H7 (cell line): ENCODE measurements at places on chromosomes 3 and 15. TPM values are rescaled to one million over a fixed set of nuclear protein-coding genes. Genes with fewer than 3 reads are reported as not detected.

DNA sequence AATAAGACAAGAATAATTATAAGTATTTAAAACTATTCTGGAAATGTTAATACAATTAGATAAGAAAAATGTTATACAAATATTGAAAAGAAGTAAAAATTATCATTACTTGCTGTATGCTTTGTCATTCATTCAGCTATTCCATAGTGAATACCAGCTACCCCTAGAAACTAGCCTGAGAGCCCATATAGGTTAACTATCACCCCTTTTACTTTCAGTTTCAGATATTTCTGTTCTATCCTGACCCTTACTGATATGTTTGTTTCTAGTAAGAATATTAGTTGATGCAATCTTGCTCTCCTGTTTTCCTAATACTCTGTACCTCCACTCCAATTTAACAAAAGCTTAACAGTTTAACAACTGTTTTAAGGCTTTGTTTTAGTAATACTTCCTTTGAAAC, 31.6 kb downstream of the FAM227B start:
- DNase-seq = no peak

DNA sequence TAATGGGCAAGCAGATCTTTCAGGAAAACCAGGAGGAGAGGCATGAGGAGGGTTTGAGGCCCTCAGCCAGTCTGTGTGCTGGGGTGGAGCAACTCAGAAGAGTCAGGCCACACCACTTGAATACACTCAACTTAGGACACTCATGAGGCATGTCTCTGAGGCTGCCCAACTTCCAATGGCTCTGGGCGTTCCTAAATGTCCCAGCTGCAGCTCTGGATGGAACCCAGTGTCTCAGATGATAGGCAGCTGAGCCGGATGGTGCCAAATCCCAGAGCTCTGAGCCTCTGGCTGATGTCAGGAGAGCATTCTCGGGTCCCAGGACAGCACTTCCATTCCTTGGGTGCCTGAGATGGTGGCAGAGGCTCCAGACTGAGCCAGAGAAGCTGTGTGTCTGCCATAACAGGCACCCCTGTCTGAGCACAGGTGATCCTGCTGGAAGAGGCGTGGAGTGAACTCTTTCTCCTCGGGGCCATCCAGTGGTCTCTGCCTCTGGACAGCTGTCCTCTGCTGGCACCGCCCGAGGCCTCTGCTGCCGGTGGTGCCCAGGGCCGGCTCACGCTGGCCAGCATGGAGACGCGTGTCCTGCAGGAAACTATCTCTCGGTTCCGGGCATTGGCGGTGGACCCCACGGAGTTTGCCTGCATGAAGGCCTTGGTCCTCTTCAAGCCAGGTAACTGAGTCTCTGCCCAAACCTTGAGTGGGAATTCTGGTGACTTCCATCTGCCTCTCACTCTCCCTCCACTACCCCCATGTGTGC, 2.8 kb downstream of the NR2E3 start:
- DNase-seq = peak; percentile 39

GRCh38 chr3:27802849-27803248, 80.7 kb upstream of the EOMES start:
- DNase-seq = no peak

DNA sequence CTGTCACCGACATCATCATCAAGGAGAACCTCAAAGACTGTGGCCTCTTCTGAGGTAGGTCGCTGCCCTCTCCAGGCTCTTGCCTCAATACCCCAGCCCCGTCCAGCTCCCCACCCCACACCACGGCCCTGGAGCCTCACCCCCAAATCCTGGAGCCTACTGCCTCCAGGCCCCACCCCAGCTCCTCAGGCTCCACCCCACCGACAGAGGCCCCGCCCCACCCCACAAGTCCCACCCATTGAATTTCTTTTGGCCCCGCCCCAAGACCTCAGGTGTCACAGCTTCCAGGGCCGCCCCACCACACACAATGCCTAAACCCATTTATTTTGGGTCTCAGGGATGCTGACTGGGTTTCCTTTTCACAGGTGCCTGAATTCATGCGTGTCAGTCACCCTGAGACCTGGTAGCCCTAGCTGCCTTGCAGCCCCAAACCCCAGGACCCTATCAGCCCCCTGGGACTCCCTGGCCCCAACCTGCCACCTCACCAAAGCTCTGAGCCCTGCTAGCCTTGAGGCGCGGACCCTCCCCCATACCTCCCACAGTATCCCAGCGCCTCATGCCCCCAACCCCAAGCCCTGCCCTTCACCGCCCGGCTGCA, 3.6 kb downstream of the GNAT1 start:
- DNase-seq = peak; percentile 96

DNA sequence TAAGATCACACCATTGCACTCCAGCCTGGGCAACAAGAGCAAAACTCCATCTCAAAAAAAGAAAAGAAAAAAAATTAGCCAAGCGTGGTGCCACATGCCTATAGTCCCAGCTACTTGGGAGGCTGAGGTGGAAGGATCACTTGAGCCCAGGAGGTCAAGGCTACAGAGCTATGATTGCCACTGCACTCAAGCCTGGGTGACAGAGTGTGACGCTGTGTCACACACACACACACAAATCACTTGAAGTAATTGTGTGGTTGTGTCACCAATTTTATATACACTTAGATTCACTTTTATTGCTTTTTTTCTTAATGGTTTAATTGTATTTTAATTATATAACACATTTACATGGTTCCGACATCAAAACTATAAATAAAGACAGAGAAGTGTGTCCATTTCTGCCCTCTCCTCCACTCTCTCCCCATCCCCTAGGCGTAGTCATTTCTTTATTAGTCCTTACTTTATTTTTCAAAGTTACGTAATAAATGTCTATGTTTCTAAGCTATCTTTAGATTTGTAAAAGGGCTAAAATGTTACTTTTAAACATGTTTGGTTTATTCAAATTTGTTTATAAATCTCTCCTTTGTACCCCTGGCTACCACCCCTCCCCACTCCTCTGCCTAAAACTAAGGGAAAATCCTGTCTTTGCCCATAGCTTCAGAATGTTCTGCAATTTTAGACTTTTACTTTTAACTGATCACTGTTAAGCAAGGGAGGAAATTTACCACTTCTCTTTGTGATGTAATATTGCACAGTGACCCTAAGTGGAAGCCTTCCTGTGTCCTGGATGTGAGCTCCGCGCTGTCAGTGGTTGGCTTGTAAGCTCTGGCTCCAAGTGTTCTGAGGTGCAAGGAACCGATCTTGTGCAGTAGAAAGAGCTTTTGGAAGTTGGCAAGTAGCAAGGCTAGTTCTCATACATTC, 10.8 kb upstream of the VILL start:
- DNase-seq = no peak

DNA sequence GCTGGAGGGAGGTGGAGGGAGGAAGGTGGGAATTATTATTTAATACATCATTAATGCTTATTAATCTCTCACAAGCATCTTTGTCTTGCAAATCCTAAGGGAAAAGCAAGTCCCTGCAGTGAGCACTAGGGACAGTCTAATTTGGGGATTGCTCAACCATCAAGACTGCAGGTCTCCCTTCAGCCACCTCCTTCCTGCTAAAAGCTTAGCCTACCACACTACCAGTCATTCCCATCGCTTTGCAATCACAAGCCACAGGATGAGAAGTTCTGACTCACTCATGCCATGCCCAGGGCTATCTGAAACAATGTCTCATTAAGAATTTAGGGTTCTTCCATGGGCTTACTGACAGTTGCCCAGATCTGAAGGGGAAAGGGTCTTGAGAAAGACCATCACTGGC, 51.0 kb upstream of the EIF1B start:
- peak; percentile 33 for DNase-seq

Gene IL17RB
- 7.2 and 8.9 TPM in 2 replicates for total RNA-seq

Gene OSBPL10
- 24.1 and 29.9 TPM in 2 replicates for total RNA-seq

Gene LZTFL1
- 6.5 and 6.8 TPM in 2 replicates for total RNA-seq

Gene CNTN3
- 0.14 and 0.15 TPM in 2 replicates for total RNA-seq

- DNase-seq = no peak
These were observed 257.7 kb upstream of the CNTN6 start for GRCh38 chr3:835096-835495.

- DNase-seq = peak; percentile 82
These were observed 29.8 kb upstream of the SENP5 start for GRCh38 chr3:196837819-196838420.

- DNase-seq = peak; percentile 97
These were observed 252 bp upstream of the ARMC8 start for GRCh38 chr3:138186803-138187295.
